ENCODE measurements at places on chromosomes 13 and 19. TPM values are rescaled to one million over a fixed set of nuclear protein-coding genes. Genes with fewer than 3 reads are reported as not detected.

GRCh38 chr13:86830046-86830445 lies 841.1 kb upstream of the SLITRK5 start:
- no peak for DNase-seq

DNA sequence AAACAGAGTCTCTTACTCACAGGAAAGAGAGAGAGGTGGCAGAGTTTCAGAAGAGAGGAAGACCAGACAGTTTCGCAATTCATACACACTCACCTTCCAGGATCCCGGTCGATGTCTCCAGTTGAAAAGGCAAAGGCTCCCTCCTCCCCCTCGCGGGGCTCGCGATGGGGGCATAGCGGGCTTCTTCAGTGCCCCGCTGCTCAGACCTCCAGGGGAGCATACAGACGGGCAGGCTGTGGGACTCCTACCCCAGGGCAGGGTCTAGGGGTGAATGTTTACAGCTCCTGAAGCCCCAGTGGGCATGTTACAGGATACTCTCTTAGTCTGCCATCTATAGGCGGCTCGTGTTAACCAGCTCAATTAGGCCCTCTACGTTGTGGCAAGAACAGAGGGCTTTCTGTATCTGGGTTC lies 139.2 kb downstream of the SLITRK5 start:
- peak; percentile 10 for DNase-seq

DNA sequence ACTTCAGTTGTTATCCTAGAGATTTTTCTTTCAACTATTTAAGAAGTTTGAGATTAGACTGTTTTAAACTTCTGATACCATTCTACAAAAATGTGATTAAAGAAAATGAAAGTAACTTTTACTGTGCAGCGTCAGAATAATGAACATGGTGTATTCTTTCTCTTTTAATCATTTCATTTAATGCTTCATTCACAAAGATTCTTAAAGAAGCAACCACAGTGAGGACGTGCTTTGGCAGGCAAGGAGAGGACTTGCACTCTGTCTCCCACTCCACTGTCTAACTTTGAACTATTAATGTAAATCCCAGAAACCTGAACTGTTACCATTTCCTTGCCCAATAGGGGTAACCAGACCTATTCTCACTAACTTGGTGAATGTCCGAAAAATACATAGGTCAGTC lies 137.0 kb downstream of the KCNRG start:
- no peak for DNase-seq

- DNase-seq, result no peak
Observed at GRCh38 chr13:99288089-99288488, 19.1 kb downstream of the GPR183 start.

DNA sequence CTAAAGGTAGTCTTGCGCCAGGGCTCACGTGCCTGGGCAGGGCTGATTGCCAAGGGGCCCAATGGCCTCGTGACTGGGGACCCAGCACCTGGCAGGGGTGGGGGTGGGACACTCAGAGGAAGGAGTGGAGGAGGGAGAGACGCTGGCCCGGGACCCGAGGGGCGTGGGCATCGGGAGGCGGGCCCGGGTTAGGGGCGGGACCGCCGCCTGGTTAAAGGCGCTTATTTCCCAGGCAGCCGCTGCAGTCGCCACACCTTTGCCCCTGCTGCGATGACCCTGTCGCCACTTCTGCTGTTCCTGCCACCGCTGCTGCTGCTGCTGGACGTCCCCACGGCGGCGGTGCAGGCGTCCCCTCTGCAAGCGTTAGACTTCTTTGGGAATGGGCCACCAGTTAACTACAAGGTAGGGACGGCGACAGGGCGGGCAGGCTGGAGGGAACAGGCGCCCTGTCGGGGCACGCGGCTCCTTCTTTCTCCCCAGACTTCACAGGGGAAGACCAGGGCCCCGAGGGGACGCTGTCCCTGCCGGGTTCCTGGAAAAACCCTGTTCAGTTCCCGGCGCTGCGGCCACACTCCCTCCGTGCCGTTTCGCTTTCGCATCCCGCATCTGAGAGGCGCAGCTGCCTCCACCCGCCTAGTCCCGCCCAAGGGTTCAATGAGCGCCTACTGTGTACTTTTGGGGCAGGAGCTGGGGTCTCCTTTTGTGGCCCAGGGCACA lies at the start of gene IFI30:
IFI30 (plus strand) TSS at position 242 of the 717 bp plus-strand sequence; CDS start at position 271, 29 bp downstream.
- DNase-seq, result no peak

DNA sequence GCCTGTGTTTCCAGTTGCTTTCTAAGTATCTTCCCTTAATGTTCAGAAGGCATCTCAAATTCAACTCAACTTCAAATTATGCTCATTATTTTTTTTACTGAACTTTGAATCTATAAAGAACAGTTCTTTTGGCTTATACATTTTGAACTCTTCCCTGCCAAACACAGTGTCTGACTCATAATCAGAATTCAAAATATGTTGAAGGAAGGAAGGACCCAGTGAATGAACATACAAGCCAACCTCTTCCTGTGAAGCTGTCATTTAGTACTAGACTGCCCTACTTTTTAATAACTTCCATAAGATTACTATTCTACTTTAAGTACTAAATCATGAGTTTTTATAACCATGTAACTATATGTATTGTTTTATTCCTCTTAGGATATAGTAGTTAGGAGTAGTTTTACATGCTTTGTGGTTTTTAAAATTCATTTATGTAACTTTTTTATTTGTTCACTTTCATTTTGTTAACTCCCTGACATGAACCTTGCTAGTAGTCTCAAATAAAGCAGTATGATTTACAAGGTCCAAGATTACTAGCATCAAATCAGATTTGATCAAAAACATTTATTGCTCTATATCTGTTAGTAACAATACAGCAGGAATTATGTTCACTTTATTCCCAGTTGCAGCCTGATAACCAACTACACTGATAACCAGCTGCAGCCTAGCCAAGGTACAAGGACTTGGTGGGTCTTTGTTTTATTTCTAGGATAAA lies 6.4 kb downstream of the NUDT15 start:
- DNase-seq, result peak; percentile 38

GRCh38 chr19:46192992-46193650 lies 36.4 kb upstream of the IGFL1 start:
- peak; percentile 82 for DNase-seq

- no peak for DNase-seq
Observed at GRCh38 chr13:21347753-21348318, 111.3 kb downstream of the ZDHHC20 start.

DNA sequence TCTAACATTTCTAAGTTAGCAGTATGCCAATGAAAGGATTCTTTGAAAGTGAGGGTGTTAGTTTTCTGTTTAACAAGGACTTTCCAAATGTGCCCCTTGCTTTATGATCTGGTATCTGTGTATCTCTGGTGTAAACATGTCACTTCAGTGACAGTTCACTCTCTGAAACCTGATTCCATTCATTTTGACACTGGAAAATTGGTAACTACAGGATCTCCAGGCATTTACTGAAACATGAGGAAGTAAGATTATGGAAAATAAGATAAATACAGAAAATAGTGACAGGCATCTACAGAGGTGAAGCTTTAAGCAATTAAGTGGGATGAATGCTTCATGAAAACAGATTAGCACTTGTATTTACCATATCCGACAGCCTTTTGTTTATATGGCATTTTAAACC lies 101.6 kb upstream of the MYO16 start:
- no peak for DNase-seq

GRCh38 chr19:14442891-14443631 lies 10.0 kb downstream of the PKN1 start:
- no peak for DNase-seq

DNA sequence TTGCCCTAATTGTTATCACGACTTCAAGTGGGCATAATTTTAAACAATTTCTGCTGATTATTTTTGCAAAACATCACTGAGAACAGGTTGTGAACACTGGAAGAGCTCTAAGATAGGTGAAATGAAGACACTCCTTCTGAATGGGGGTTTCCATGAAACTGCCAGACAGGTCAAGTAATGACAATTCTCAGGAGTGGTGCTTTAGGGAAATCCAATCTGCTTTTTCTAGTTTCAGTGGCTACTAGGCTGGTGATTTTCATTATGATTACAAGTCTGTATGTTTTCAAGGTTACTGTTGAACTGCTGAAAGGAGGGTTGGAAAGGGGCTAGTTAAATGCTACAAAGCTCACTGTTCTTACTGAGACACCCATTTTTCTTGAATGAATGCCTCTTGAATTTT lies 1724.2 kb downstream of the PCDH9 start:
- DNase-seq, result no peak

DNA sequence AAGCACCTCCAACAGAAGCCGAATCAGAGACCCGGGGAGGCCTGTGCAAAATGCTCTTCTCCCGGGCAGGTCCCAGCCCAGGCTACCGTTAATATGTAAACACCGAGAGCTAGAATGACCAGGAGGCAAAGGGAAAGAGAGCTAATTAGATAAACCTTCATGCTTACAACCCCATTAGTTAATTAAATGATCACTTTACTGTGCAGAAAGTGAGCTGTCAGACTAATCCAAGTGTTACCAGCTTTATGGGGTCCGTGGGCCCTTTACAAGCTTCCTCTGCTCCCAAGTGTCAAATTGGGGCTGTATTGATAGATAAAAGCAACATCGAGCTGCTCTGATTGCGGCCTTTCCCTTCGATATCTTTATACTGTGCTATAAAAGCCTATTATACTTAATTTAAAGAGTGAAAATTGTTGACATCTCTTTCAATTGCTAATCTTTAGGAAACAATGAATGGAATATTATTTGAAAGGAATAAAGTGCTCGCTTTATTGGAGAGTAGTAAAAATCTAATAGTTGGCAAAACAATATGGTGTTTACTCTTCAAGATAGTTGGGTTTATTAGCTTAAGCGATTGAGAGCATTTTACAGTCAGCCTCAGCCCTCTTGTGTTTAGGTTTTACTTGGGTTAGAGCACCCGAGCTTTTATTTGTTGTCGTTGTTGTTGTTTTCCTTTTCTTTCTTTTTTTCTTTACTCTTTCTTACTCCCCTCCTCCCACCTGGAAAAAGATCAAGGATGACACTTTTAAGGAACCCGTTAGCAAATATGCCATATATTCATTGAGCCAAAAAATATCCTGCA lies 189.3 kb upstream of the GPR12 start:
- no peak for DNase-seq

- DNase-seq, result no peak
Observed at GRCh38 chr13:30141775-30142485, 165.4 kb downstream of the KATNAL1 start.

DNA sequence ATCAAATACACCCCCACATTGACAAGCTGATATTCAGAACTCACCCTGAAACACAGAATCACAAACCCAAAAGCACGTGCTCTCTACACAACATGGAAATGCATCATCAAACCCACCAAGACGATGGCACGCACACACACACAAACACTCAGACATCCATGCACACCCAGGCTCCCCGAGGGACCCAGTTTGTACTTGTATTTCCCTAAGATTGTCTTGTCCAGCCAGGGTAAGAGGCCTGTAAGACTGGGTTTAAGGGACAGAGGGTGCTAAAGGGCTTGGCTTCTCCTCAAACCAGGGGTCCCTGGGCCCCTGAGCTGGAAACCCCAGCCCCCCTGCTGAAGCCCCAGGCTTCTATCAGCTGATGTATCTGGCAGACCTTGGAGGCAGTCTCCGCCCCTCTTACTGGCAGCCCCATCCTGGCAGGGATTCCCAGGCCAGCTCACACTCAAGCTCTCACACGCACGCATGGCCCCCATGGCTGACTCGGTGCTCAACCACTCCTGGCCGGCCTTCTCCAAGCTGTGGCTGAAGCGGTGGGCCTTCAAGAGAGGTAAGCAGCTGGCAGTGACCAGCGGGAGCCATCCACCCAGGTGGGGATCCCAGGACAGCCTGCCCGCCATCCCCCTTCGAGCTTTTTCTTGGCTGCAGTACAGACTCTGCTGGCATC lies 6.5 kb downstream of the ARHGEF18 start:
- peak; percentile 20 for DNase-seq

DNA sequence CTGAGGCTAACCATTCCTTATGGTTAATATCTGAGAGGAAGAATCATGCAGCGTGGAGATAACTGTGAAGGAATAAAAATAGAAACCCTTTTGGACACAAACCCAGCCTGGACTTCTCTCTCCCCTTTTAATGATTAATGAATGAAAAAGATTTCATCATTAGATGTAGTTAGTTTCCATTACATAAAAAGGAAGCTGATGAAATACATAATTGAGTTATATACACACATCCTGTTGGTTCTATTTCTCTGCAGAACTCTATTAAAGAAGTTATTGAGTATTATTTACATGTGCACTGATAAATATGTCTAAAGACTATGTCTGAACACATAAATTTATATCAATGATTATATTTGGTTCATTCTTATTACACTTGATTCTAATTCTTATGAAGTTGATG lies 465.3 kb downstream of the GPC5 start:
- DNase-seq, result no peak

DNA sequence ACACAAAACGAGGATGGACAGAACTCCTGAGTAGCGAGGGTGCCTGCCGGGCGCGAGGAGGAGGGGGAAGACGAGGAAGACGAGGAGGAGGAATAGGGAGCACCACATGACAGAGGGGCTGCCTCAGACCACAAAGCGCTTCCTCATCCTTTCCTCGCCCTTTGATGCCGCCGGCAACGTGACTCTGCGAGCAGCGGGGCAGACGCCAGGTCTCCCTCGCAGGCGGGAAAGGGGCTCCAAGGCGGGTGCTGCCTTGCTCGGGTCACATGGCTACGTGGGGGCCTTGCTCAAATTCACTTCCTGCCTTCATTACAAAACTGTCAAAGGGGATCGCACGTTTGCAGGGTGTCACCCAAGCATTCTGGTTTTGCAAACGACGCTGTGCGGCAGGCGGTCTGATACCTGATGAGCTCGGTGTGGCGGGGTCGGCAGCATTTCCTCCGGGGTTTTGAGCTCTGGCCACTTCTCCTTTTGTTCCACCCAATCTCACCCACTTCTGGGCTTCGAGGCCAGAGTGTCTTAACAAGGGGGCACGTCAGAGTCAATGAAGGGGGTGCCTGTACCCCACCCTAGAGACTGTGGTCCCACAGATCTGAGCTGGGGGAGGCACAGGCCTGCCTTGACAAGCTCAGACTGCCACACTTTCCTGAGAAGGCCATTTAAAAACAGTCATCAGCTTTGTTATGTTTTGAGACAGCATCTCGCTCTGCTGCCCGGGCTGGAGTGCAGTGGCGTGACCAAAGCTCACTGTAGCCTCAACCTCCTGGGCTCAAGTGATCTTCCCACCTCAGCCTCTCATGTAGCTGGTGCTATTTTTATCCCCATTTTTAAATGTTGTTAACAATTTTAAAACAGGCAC lies 14.9 kb downstream of the MAP2K2 start:
- no peak for DNase-seq

DNA sequence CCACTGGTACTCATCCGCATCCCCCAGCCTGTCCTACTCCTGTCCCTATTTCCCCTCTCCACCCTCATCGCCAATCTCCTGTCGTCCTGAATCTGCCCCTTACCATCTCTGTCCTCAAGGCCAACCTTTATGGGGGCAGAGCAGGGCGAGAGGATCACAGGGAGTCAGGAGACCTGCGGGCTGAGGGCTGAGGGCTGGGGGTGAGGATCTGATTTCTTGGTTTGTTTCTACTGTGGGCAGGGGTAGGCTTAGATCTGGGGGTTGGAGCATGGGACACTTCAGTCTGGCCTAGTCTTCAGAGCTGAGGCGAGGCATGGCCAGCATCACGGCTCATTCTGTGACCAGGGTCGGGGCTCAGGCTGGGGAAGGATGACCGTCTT lies 16.5 kb upstream of the ERCC1 start:
- no peak for DNase-seq

GRCh38 chr19:41735071-41735600 lies 20.2 kb upstream of the CEACAM6 start:
- peak; percentile 41 for DNase-seq

Gene SIGLEC5
- total RNA-seq, result not detected

Gene EFNA2
- total RNA-seq, result not detected

Gene COX7A1
- total RNA-seq, result 1.6 TPM

Gene HIF3A
- total RNA-seq, result 0.53 TPM

Gene ACTL9
- total RNA-seq, result not detected

Gene EDDM13
- not detected for total RNA-seq

Gene ZNF787
- total RNA-seq, result 32.6 TPM
